ENCODE measurements at places on chromosomes 2 and 18.

GRCh38 chr2:214902286-214902685 is 92.8 kb upstream of the BARD1 start:
- DNase-seq: no peak

GRCh38 chr2:41896186-41896846 is 151.5 kb upstream of the PKDCC start:
- no peak for DNase-seq

GRCh38 chr2:11695576-11695975 is 25.6 kb upstream of the NTSR2 start:
- no peak for DNase-seq

- no peak for DNase-seq
Measured at GRCh38 chr18:46261799-46262198, 157.6 kb downstream of the HAUS1 start.

DNA sequence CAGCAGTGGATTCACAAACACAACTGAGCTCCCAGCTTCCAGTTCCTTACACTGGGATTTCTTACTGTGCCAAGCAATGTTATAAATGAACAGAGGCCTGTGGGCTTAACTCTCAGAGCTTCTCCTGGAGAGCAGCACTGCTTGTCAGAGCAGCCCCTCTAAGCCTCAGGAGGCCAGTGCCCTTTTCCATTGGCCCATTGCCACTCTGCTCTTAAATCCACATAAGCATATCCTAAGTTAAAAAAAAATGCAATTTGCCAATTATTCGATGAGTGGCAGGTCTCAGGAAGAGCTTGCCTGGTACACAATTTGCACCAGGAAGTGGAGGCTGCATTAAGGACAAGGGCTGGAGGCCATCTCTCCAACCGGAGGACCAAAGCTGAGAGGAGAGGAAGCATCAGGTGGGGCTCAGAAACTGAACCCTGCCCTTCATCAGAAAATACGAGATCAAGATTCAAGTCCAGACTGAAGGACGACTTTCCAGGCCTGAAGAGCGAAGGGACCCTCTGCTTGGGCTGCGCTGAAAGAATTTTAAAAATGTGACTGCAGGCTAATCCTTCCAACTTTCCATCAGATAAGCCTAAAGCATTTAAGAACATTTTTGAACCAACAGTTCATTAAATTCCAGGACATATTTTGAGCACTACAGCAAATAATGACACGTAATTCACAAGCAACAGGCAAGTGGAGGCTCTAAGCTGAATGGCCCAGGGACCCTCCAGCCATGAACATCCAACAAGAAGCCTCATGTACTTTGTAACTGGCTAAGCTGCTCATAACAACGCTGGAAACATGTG is 28.4 kb upstream of the PXDN start:
- no peak for DNase-seq

DNA sequence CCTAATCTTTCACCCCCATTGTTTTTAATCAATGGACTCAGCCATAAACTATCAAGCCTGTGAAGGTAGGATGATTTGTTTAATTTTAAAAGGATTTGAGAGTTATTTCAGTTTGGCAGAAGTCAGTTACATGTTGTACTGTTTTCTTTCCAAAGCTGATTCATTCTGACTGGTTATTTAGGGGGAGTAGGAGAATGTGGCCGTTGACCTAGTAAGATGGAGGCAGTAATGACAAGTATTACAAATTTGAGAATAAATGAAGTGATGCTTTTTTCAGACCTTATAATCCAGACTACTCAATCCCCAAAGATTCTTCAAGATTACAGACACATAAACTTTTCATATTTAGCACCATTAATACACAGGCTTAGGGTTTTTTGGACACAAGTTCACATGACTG is 4.3 kb downstream of the EPHA4 start:
- no peak for DNase-seq

GRCh38 chr2:176101216-176101830 is 1.7 kb downstream of the HOXD12 start:
- no peak for DNase-seq

DNA sequence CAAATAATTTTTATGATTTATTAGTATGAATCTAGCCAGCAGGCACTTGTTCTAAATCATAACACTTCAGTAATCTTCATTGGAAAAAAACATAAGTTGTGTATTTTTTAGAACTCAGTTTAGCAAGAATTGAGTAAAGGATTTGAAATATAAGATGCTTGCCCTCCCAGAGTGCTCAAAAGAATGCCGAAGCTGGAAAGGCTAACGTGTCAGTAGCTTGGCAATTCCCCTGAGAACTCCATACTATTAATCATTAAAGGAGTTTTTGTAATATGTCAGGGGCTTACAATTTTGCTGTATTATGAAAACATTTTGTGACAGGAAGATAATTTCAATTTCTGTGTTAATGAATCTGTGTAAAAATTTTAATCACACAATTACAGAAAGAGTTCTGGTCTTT is 122.7 kb downstream of the GULP1 start:
- no peak for DNase-seq

GRCh38 chr2:145411493-145411892 is 891.6 kb upstream of the ZEB2 start:
- DNase-seq: no peak

- DNase-seq: no peak
Measured at GRCh38 chr18:51330148-51330547, 132.7 kb upstream of the MEX3C start.

- no peak for DNase-seq
Measured at GRCh38 chr2:172096626-172097547, 5.8 kb downstream of the DLX2 start.

GRCh38 chr2:54597153-54597848 is 126.2 kb upstream of the EML6 start:
- DNase-seq: no peak

DNA sequence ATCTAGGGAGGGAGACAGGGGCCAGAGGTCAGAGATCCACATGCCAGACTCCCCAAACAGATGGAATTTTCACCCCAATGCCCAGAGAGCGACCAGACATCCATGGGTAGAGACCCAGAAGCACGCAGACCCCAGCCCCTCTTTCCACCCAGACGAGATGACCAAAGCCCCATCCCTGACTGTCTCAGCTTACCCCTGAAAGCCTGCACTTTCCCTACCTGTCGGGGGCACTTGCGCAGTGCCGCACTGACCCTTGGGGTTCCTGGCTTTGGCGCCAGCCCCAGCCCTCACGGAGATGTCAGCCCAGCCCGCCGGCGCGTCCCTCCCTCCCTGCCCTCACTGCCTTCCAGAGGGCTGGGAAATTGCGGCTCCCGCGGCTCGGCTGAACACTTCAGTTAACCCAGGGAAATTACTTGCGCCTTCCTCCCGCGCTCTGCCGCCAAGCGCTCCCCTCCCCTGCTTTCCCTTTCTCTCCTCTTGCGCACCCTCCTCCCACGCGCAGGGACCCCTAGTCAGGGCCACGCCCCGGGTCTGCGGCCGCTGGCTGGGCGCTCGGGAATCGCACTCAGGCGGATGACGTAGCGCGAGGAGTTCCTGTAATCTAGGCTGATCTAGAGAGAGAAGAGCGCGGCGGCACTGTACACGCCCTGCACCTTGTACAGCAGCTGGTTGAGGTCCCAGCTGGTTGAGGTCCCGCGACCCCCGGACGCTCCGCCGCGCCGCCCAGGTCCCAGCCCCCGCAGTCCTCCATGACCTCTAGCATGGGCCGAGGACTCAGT is 12.0 kb downstream of the ALPG start:
- no peak for DNase-seq

DNA sequence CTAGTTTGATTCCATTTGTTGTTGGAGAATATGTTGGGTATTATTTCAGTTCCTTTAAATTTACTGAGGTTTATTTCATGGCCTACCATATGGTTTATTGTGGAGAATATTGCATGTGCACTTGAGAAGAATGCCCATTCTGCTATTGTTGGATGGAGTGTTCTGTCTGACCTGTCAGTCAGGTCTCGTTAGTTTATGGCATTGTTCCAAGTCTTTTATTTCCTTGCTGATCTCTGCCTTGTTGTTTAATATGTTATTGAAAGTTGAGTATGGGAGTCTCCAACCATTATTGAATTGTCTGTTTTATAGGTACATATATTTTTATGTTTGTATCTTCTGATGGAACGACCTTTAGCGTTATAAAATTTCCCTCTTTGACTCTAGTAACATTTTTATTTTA is 86.3 kb downstream of the PTPN4 start:
- no peak for DNase-seq

GRCh38 chr2:171325886-171326585 is 107.8 kb downstream of the METTL8 start:
- DNase-seq: no peak

DNA sequence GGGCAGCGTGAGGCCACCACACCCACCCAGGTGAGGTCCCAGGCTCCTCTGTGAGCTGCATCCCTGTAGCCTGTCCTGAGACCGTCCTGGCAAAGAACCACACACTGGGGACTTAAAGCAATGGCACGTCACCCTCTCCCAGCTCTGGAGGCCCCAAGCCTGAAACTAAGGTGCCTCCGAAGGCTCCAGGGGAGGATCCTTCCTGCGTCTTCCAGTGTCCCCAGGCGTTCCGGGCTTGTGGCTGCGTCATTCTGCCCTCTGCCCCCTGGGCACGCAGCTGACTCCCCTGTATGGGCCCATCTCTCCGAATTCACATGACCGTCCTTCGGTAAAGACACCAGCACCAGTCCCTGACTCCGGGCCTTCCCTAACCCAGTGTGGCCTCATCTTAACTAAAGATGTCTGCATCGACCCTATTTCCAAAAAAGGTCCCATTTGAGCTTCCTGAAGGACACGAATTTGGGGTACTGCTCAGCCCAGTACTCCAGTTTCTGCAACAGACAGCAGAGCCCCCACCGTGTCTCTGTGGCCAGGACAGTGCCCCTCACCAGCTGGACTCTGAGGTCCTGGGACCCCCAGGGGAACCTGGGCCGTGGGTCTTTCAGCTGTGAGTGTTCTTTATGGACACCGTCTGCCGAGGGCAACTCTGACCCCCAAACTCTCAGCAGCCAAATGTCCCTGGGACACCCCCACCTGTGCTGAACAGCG is 75.2 kb upstream of the CTDP1 start:
- no peak for DNase-seq

All from stimulated activated CD4-positive, alpha-beta T cell treated with anti-CD3 and anti-CD28 coated beads, Interleukin-1b, Interleukin-23, amount 100 ng/mL, for 1 hour (primary cell).